A549 treated with DMSO at 1 μM for 4 hours (cell line): ENCODE measurements at places on chromosomes 6 and 20. TPM values are rescaled to one million over a fixed set of nuclear protein-coding genes. Genes with fewer than 3 reads are reported as not detected.

HLA-G gene
- not detected in 5 replicates for total RNA-seq

TMEM217 gene
- 0.66 to 1.0 TPM (median 0.85 TPM) in 5 replicates for total RNA-seq

CFB gene
- total RNA-seq, result 1.7 to 3.4 TPM (median 2.1 TPM) in 5 replicates

ATP6V1G2 gene
- total RNA-seq, result 0.40 to 0.77 TPM (median 0.64 TPM) in 5 replicates

ME1 gene
- 41.2 to 49.7 TPM (median 44.9 TPM) in 5 replicates for total RNA-seq

SMOC2 gene
- not detected in 5 replicates for total RNA-seq

SOBP gene
- total RNA-seq, result 0.94 to 1.7 TPM (median 1.2 TPM) in 5 replicates

ERVFRD-1 gene
- total RNA-seq, result not detected in 5 replicates

MEP1A gene
- not detected in 5 replicates for total RNA-seq

JPH2 gene
- total RNA-seq, result 0.77 to 1.2 TPM (median 1.1 TPM) in 5 replicates

ZNF165 gene
- 0.93 to 1.2 TPM (median 1.0 TPM) in 5 replicates for total RNA-seq

GSTA5 gene
- total RNA-seq, result not detected in 5 replicates

DNAH8 gene
- total RNA-seq, result not detected in 5 replicates

PCSK2 gene
- total RNA-seq, result not detected in 5 replicates

OPRM1 gene
- not detected in 5 replicates for total RNA-seq

SLC17A2 gene
- not detected in 5 replicates for total RNA-seq

NR2E1 gene
- total RNA-seq, result not detected in 5 replicates

ELOVL4 gene
- total RNA-seq, result 1.3 to 2.1 TPM (median 1.8 TPM) in 5 replicates

GPLD1 gene
- 0.84 to 1.1 TPM (median 0.91 TPM) in 5 replicates for total RNA-seq

KCNQ5 gene
- 1.4 to 2.7 TPM (median 2.0 TPM) in 5 replicates for total RNA-seq

MRPS26 gene
- 103 to 162 TPM (median 144 TPM) in 5 replicates for total RNA-seq

MICB gene
- total RNA-seq, result 7.6 to 9.0 TPM (median 8.6 TPM) in 5 replicates

CD109 gene
- 23.1 to 42.9 TPM (median 32.3 TPM) in 5 replicates for total RNA-seq

DACT2 gene
- total RNA-seq, result 0.20 to 0.65 TPM (median 0.53 TPM) in 5 replicates

RGS19 gene
- 15.3 to 25.0 TPM (median 23.1 TPM) in 5 replicates for total RNA-seq

RNF182 gene
- total RNA-seq, result 2.9 to 4.0 TPM (median 3.4 TPM) in 5 replicates

NKX2-4 gene
- 0.03 to 0.08 TPM (median 0.07 TPM) in 3 of 5 replicates, not detected in the others for total RNA-seq

GPSM3 gene
- total RNA-seq, result 0.24 to 0.55 TPM (median 0.34 TPM) in 5 replicates

PDE7B gene
- 1.3 to 2.3 TPM (median 1.6 TPM) in 5 replicates for total RNA-seq

ARG1 gene
- not detected in 5 replicates for total RNA-seq

BLOC1S5 gene
- 6.7 to 10.3 TPM (median 8.6 TPM) in 5 replicates for total RNA-seq

CALHM5 gene
- total RNA-seq, result 0.05 to 0.10 TPM (median 0.06 TPM) in 5 replicates

GHRH gene
- not detected in 5 replicates for total RNA-seq
